ENCODE measurements at places on chromosomes 13 and 19. TPM values are rescaled to one million over a fixed set of nuclear protein-coding genes. Genes with fewer than 3 reads are reported as not detected.

The SOX21 gene
- total RNA-seq: not detected

The CDKN2D gene
- 68.6 TPM for total RNA-seq

The CASP14 gene
- not detected for total RNA-seq

The NKPD1 gene
- 0.10 TPM for total RNA-seq

The MBD3L2 gene
- not detected for total RNA-seq

The SIGLEC12 gene
- 0.22 TPM for total RNA-seq

Measured in activated CD4-positive, alpha-beta memory T cell treated with anti-CD3 and anti-CD28 coated beads for 36 hours (primary cell).